ENCODE measurements at places on chromosomes 6 and 20. TPM values are rescaled to one million over a fixed set of nuclear protein-coding genes. Genes with fewer than 3 reads are reported as not detected.

DNA sequence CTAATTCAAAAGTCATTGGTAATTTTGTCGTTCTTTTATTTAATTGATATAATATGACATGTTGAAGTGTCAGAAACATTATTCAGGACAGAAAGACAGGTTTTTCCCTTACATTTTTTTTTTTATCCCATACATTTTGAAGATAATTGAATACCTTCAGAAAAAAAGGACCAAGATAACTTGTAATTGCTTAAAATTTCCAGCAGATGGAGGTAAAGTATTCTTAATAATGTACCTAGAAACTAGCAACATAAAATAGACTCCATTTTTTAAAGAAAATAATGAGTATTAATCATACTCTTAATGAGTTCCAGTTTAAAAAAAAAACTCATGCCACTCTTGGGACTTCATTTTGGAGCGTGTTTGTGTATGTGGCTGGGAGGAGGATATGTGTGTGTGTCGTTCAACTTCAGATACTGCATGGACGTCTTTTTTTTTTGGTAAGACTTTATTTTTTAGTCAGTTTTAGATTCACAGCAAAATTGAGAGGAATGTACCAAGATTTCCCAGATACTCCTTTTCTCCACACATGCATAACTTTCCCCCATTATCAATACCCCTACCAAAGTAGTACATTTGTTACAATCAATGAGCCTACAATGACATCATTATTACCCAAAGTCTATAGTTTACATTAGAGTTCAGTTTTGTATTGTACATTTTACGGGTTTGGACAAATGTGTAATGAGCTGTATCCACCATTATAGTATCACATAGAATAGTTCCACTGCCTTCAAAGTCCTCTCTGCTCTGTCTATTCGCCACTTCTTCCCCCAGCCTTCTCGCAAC, 79.4 kb downstream of the ROS1 start:
- H3K4me3 ChIP-seq: no peak overlapping the region
- DNase-seq: no peak
- no peaks in the 10 kb centered on the region for H3K27me3 ChIP-seq
- peaks cover 34% of the 10 kb centered on the region for H3K4me1 ChIP-seq

DNA sequence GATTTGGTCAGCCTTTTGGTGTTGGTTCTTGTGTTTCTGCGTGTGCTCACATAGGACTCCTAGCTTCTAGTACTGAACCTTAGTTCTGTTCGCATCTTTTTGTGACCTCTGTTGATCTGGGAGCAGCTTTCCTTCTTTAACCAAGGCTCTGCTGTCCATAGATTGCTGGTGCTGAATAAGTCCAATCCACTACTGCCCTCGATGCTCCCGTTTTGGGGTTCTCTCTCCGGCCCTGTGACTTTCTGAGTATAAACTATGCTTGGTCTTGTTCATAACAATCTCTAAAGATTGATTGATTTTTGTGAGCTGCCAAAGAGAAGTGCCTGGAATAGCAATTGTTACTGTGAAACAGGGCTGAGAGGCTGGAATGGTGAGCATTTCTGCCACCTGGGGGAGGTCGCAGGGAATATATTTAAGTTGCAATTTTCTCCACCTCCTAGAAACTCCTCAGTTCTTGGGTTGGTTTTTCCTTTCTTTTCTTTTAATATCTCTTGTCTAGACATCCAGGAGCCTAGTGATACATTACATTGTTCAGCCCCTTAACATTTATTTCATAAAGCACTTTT, 422.9 kb upstream of the CHD6 start:
- no peak for DNase-seq
- no peaks in the 10 kb centered on the region for H3K36me3 ChIP-seq
- peaks cover 13% of the 10 kb centered on the region for H3K27me3 ChIP-seq
- H3K4me1 ChIP-seq: peaks cover under 1% of the 10 kb centered on the region
- H3K4me3 ChIP-seq: no peak overlapping the region

DNA sequence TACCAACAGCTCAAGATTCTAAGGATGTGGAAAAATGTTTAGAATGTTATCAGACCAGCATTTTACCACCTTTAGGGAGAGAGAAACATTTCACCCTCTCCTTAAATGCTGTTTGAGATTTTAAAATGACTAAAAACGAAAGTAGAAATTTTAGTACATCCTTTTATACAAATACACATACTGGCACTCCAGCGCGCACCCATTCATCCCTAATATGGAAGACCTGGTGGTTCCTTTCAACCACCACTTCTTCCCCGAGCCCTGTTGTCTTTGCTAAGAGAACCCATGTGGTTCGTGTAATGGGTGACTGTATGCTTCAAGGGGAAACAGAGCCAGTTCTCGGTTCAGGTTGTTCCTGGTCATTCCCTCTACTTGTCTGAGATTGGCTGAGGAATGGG, 21.3 kb downstream of the SPATA2 start:
- no peak overlapping the region for H3K27ac ChIP-seq
- H3K27me3 ChIP-seq: no peaks in the 10 kb centered on the region
- H3K4me1 ChIP-seq: peaks cover 6% of the 10 kb centered on the region
- H3K4me3 ChIP-seq: no peak overlapping the region
- H3K36me3 ChIP-seq: no peaks in the 10 kb centered on the region

DNA sequence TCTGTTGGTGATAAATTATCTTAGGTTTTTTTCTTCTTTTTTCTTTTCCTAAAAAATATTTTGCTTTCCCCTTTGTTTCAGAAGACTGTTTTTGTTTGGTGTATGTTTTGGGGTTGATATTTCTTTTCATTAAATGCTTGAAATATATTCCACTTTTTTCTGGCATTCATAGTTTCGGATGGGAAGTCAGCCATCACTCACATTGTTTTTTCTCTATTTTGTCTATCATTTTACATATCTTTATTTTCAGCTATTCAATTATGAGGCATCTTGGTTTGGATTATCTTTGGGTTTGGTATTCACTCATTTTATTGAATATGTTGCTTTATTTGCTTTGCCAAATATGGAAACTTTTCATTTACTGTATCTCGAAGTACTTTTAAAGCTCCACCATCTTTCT, 600.5 kb upstream of the EYS start:
- H3K4me1 ChIP-seq: no peaks in the 10 kb centered on the region
- H3K4me3 ChIP-seq: no peak overlapping the region
- peaks cover 5% of the 10 kb centered on the region for H3K36me3 ChIP-seq
- H3K27me3 ChIP-seq: no peaks in the 10 kb centered on the region
- no peak for DNase-seq

DNA sequence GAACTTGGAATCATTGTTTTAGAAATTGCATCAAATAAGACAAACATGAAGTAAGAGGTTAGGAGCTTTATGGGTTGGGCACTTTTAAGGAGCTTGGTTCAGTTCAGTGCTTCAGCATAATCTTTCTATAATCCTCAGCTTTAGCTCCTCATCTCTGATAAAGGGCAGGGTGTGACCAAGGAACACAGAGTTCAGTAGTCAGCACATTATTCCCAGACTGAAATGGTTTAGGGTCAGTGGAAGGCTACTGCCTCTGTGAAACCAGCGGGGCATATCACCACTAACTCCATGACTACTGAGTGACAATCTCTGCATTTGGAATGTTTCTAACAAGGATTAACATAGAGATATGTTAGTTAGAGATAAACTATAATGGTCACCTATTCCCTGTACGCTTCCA, 36.9 kb downstream of the CRYBG1 start:
- no peak overlapping the region for H3K4me3 ChIP-seq
- no peaks in the 10 kb centered on the region for H3K36me3 ChIP-seq
- DNase-seq: no peak

DNA sequence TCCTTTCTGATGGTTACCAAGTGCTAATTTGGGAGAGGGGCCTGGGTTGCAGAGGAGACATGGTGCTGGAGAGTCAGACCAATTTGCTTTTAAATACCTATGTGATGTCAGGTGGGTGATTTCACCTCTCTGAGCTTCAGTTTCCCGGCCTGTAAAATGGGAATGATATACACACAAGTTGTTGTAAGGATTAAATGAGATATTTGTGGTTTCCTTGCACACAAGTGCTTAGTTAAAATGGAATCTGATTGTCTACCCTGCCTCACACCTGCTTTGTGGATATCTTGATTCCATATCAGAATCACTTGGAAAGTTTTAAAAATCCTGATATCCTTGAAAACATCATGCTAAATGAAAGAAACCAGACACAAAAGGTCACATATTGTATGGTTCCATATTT, 44.5 kb downstream of the SCAND1 start:
- DNase-seq: no peak
- peaks cover 14% of the 10 kb centered on the region for H3K36me3 ChIP-seq
- H3K4me1 ChIP-seq: no peaks in the 10 kb centered on the region
- no peak overlapping the region for H3K27ac ChIP-seq
- no peak overlapping the region for H3K4me3 ChIP-seq
- H3K27me3 ChIP-seq: no peaks in the 10 kb centered on the region

Gene PRRT1
- 3.3 TPM for total RNA-seq

Gene WFDC10B
- total RNA-seq: not detected

Gene CCDC170
- 0.22 TPM for total RNA-seq
